ENCODE measurements at places on chromosomes 7 and 10. TPM values are rescaled to one million over a fixed set of nuclear protein-coding genes. Genes with fewer than 3 reads are reported as not detected.

GRCh38 chr7:816751-817671 is 15.3 kb upstream of the SUN1 start:
- no peak for DNase-seq

The PON1 gene
- polyA plus RNA-seq, result 3.6 TPM

- DNase-seq, result no peak
Measured at GRCh38 chr10:13302821-13303555, 3.1 kb upstream of the PHYH start.

The ANKRD7 gene
- 4.2 TPM for polyA plus RNA-seq

DNA sequence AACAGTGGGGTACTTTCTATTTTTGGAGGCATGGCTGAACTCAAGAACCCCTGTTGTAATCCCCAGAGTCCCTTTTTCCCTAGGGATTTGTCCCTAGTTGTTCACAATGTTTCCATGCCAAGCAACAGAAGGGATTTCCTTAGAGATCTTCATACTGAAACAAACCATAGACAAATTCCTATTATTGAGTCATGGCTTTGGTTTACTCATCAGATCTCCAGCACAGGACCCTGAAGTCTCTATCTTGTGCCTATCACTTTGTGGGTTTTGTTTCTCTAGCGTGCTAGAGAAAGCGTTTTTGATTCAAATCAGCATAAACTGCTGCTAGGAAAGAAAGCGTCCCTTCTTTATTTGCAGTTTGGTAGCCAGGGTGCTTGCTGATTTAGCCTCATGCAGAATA is 165.0 kb downstream of the BAMBI start:
- DNase-seq, result no peak

DNA sequence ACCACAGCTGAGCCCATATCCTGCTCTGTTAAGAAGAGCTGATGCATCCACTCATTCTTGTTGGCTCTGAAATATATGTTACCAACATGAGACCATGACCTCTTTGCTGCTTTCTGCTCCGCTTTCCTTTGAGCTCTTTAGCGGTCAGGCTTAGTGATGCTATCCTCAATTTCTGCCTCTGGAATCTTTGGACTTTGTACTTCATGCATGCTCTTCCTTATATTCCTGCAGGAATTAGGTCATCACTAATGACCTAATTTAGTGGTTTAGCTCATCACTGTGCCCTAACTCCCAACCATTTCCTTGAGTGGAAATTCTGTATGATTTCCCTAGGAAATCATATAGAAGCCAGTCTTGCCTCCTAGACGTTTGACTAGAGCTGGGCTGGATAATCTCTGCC is 119.5 kb downstream of the AOAH start:
- no peak for DNase-seq

The DMBT1 gene
- 0.36 TPM for polyA plus RNA-seq

The RFC2 gene
- 40.8 TPM for polyA plus RNA-seq

The HOXA4 gene
- polyA plus RNA-seq, result 20.1 TPM

The GPR85 gene
- 0.88 TPM for polyA plus RNA-seq

DNA sequence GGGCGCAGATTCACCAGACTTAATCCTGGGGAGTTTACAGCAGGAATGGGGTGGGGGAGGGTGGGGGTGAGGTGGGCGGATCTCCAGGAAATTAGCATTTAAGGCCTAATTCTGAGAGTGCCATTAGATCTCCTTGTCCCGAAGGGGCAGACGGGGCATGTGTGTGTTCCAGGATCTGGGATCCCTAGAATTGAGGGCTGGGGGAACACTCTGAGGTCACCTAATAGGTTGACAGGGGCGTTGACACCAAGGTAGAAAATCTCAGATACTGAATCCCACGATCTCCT is 9.4 kb upstream of the EPHB4 start:
- DNase-seq, result no peak

DNA sequence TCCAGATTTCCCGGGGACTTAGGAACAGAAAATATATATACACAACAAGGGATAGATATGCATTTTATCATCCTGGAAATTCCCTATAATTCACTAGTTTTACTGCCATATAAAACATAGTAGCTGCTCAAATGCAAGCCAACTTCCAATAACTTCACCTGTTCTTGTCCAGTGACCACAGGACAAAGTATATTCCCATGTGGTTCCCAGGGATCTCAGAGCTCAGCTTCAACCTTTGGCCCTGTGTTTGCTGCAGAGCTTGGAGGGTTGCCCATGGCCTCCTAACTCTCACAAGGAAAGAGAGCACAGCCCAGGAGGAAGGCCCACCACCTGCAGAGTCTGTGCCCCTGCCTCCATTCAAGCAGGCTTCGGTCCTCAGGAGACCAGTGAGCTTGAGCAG is 4.5 kb upstream of the DRGX start:
- no peak for DNase-seq

The PLAC9 gene
- 16.4 TPM for polyA plus RNA-seq

The GPR15LG gene
- polyA plus RNA-seq, result 0.17 TPM

- DNase-seq, result no peak
Measured at GRCh38 chr10:5843686-5844344, 30.6 kb upstream of the GDI2 start.

- DNase-seq, result no peak
Measured at GRCh38 chr7:134368851-134369544, 52.3 kb upstream of the SLC35B4 start.

The NME8 gene
- 0.20 TPM for polyA plus RNA-seq

The RASA4B gene
- polyA plus RNA-seq, result 8.4 TPM

- peak; percentile 42 for DNase-seq
Measured at GRCh38 chr10:125629758-125630376, 53.1 kb downstream of the TEX36 start.

The BBIP1 gene
- polyA plus RNA-seq, result 55.0 TPM

The FAM180A gene
- not detected for polyA plus RNA-seq

- DNase-seq, result no peak
Measured at GRCh38 chr10:69853064-69853463, 51.4 kb downstream of the COL13A1 start.

- peak; percentile 7 for DNase-seq
Measured at GRCh38 chr10:109773288-109774120, 149.8 kb downstream of the XPNPEP1 start.

The PODXL gene
- polyA plus RNA-seq, result 678 TPM

GRCh38 chr7:6551016-6551511 is at the start of gene GRID2IP:
GRID2IP (minus strand) TSS chr7:6551461; CDS start chr7:6551436, 25 bp downstream.
- no peak for DNase-seq

The PHKG1 gene
- 3.0 TPM for polyA plus RNA-seq

DNA sequence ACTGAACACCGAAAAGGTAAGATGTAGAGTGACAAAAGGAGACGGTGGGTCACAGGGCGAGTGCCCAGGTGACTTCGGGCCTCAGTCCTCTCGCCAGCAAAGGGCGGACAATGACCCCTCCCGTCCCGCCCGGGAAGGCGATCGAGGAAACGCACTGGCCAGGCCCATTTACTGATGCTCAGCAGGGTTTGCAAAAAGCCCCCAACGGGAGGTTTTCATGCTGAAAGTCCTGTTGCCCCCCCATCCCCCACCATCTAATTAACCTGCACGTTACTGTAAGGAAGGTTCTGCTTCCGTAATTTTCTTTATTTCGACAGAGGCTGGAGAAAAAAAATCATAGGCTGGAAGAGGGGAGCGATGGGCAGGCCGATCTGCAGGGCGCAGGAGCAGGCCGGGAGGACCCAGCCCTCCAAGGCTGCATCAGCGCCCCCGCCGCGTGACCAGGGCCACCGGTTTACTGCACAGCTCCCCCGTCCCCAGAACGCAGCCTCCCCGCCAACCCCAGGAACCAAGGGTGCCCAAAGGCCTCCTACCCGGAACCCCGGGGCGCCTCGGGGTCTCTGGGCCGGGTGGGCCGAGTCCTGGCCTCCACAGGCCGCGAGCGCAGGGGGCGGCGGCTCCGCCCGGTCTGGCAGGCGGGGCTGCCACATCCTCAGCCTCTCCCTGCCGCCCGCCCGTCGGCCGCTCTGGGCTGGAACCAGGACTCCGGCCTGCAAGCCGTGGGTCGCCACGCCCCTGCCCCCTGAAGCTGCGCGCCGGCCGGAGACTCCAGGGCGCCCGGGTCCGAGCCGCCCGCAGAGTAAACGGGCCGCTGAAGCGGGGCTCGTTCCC is 613 bp downstream of the OAT start:
- peak; percentile 19 for DNase-seq

- no peak for DNase-seq
Measured at GRCh38 chr7:39741942-39742623, 118.7 kb downstream of the RALA start.

The SLC18A3 gene
- polyA plus RNA-seq, result not detected

DNA sequence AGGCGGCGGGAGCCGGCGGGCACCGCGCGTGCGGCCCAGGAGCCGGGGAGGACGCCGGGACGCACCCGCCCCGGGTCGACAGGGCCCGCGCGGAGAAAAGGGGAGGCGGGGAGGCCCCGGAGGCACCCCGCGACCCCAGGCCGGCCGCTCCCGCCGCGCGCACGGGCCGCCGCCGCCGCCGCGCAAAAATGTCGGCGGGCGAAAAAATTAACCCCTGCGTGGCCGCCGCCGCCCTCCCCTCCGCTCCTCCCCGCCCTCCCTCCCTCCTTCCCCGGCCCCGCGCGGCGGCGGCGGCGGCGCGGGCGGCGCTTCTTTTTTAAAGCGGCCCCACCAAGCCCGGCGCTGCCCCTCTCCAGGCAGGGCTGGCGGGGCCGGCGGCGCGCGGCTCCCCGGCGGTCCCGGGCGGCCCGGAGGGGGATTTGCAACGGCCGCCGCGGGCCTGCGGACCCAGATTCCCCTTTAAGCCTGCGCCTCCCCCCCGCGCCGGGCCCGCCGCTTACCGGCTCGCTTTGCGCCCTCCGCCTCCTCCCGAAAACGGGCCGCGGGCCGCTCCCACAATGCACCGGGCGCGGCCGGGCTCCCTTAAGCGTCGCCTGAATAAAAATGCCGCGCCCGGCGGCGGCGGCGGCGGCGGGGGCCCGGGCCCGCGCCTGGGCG is 465 bp downstream of the SEPHS1 start:
- DNase-seq, result peak; percentile 44

DNA sequence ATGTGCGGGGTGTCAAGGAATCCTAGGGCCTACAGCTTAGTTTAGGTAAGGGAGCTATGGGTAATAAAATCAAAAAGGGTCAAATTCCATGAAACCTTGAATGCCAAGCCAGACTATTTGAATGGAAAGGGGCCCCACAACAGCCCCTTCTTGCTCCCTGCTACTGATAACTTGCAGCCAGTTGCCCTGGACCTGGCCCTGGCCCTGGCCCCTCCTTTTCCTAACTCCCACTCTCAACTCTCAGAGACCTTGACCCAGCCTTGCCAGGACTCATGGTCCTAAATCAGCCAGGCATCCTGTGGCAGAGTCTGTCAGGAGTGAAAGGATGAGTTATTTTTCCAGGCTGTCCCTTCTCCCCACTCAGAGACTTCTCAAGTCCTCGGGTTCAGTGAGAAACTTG is 5.9 kb downstream of the KCNIP2 start:
- DNase-seq, result no peak

The LLCFC1 gene
- polyA plus RNA-seq, result 0.66 TPM

The NODAL gene
- polyA plus RNA-seq, result 0.14 TPM

The PROSER2 gene
- polyA plus RNA-seq, result 6.6 TPM

GRCh38 chr10:128027822-128028507 is 98.3 kb downstream of the MKI67 start:
- no peak for DNase-seq

DNA sequence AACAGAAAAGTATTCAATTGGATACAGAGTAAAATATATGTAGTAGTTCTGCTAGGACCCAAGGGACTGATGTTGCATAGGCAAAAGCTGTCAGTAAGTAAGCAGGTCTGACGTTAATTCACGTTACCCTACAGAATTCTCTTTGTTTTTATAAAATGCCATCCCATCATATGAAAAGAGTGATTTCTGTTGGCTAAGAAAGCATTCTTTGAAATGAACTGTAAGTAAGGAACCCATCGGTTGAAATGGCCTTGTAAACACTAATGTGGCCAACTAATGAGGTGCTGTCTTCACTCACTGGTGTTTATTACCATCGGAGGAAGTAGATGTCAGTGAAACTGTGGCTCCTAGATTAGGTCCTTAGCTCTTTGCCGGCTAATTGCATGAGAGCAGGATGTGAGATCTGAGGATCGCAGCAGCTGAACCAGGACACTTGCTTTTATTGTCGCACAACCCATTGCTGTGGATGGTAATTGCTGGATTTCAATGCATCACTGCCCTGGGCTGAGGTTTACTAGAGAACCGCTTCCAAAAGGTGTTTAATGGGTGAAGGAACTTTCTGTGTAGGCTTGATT is 49.5 kb downstream of the UBE3C start:
- no peak for DNase-seq

GRCh38 chr10:11425296-11425610 is 186.2 kb downstream of the USP6NL start:
- DNase-seq, result no peak

DNA sequence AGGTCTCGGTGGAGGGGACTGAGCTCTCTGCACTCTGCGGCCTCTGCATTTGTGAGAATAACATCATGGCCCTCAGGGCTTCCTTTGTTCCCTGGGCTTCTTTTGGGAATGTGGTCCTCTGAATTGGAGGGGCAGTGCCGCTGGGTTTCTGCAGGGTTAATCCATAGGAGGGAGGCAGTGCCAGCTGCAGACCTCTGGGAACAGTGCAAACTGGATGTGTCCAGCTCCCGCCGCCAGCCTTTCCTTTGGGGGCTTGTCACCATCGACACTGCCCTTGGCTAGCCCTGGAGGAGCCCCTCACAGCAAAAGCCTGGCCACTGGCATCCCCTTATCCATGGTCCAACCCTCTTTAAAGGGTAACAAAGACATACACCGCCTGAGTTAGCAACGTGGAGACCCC is 174.0 kb downstream of the WDR37 start:
- DNase-seq, result no peak

GRCh38 chr7:134024739-134025138 is 102.4 kb upstream of the LRGUK start:
- no peak for DNase-seq

GRCh38 chr10:44293842-44294241 is 91.1 kb downstream of the CXCL12 start:
- no peak for DNase-seq

DNA sequence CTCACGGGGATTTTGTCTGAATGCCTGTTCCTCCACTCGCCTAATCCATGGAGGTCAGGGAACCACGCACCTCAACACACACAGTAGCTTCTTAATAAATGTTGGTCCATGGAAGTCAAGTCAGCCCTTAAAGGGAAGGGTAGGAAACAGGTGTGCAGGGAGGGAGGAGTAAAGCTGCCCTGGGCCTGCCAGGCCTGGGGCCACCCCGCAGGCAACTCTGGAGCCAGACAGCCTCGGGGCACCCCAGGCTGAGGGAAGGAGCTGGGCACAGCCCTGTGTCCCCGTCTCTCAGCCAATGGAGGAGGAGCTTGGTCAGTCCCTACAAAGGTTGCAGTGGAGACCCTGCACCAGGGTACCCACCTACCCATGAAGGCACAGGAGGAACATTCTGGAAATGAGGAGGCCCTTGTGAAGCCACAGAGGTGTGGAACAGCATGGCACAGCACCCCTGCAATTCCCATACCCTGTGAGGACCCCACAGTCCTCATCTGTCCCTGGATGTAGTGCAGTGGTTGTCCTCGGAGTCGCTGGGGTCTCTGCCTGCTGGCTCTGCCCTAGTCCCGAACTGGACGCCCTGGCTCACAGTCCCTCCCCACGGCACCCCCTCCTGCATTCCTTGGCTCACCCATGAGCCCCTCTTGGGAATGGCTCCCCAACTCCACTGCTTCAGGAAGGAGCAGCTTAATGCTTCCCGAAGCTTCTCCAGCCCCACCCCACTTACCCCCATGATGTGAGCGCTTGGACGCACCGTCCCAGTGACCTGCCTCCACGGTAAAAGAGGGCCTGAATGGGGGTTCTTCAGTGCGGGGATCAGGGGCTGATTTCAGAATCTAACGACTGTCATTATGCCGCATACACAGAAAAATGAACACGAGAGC is 79.2 kb upstream of the INSIG1 start:
- no peak for DNase-seq

The IFT22 gene
- 71.4 TPM for polyA plus RNA-seq

GRCh38 chr10:3331690-3332230 is 159.2 kb upstream of the PITRM1 start:
- no peak for DNase-seq

The PLXNA4 gene
- polyA plus RNA-seq, result 12.1 TPM

The MGMT gene
- polyA plus RNA-seq, result 17.5 TPM
